NCI-H1105 treated with DMSO at 0.1 percent for 48 hours (cell line): ENCODE measurements at places on chromosomes 16 and 17.

- DNase-seq, result no peak
Observed at GRCh38 chr17:21029515-21029914, 13.3 kb downstream of the USP22 start.

GRCh38 chr17:80755650-80756405 is 211.2 kb downstream of the RPTOR start:
- no peak for DNase-seq

GRCh38 chr17:50920891-50921586 is 54.9 kb upstream of the TOB1 start:
- no peak for DNase-seq

GRCh38 chr17:28926366-28926765 is 23.5 kb upstream of the DHRS13 start:
- DNase-seq, result no peak

DNA sequence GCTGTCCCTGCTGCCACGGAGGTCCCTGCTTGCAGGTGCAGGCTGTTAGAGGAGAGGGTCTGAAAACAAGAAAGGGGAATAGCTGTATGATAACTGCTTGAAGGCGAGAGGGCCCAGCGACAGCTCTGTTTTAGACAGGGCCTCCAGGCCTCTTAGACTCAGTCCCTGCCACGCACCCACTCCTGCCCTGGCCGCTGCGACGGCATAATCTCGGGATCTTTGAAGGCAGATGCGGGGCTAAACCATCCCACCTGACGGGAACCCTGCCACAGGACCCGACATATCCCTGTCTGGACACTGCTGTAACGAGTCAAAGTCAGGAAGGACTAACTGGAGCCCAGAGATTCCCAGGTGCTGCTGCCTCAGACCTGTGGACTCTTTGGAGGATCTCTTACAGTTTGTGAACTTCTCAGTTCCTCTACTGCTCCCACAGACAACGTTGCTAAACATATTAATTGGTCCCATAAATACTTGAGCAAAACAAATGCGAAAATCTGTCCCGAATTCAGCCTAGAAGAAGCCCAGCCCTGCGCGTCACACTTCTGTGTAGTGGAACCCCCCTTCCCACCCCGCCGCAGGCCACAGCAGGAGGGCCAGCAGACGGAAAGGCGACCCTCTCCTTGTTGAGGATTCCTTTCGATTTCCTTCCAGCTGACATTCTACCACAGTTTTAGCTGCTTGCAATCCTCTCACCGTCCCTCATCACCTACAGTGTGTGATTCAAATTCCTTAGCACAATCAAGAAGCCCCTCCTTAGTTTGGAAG is 998 bp upstream of the TMEM11 start:
- DNase-seq, result no peak

- no peak for DNase-seq
Observed at GRCh38 chr16:12158428-12158827, 181.9 kb downstream of the SNX29 start.
